ENCODE measurements at places on chromosomes 5 and 9.

GRCh38 chr9:98517761-98518160 is 191.0 kb downstream of the GABBR2 start:
- no peak for DNase-seq

GRCh38 chr5:80516826-80517225 is 28.9 kb downstream of the FAM151B start:
- DNase-seq = no peak

- DNase-seq = no peak
Measured at GRCh38 chr9:82597241-82598203, 465.4 kb downstream of the RASEF start.

DNA sequence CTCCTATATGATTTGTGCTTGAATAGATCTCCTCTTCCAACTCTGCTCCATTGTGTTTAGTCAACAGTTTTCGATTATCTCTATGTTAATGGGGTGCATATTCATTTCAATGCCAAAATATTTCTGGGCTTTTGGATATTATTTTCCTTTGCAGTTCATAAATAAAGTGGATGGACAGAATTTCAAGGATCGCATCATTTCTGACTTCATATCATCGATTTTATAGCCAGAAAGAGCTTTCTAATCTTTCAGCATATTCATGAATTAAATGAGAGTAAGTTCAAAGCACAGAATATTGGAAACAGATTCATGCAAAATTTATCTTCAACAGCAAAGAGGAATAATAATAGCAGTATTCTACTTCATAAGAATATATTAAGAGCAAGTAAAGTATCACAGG is 60.0 kb upstream of the MINAR2 start:
- no peak for DNase-seq

DNA sequence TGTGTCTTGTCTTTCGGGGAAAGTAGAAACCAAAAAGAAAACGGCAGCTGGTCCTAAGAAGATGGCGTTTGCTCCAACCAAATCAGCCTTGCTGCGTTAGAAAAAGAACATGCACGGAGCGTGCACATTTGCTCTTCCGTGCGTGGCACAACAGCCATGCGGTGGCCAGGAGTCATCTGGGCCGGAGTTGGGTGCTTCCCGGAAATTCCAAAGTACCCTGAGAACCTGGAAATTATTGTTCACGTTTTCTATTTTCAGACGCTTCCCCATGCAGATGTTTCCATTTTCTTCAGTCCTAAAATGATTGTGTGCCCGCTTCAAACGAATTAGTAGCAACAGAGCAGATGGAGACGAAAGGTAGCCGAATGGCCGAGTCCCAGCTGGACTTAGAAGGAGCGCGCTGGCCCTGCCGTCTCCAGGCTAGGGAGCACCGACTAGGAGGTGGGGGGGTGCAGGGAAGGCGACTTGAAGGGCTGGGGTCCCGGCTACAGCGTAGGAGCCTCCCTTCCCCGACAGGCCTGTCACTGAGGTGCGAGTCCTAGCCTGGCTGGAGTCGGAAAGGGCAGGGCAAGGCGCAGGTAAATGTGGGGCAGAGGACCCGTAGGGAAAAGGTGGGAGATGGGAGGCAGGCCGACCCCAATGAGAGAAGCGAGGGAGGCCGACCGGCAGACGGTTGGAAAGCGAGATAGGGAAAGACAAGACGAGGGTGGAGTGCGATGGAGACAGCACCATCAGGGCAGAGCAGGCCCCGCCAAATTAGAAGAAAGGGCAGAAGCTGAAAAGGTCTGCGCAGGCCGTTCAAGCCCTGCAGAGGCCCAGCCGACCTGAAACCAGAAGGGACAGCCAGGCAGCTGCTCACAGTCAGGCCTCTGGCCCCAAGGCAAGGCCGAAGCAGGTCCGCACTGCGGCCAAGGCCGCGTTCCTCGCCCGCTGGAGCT is 1.4 kb downstream of the BARX1 start:
- DNase-seq = no peak

- no peak for DNase-seq
Measured at GRCh38 chr9:122389799-122390481, 19.1 kb downstream of the PTGS1 start.

- no peak for DNase-seq
Measured at GRCh38 chr5:37844009-37844408, 4.2 kb upstream of the GDNF start.

- peak; percentile 51 for DNase-seq
Measured at GRCh38 chr5:108749128-108749861, 1.6 kb downstream of the FER start.

- DNase-seq = no peak
Measured at GRCh38 chr5:142529626-142530278, 156.1 kb downstream of the FGF1 start.

- DNase-seq = no peak
Measured at GRCh38 chr5:2756211-2757152, 5.0 kb upstream of the IRX2 start.

DNA sequence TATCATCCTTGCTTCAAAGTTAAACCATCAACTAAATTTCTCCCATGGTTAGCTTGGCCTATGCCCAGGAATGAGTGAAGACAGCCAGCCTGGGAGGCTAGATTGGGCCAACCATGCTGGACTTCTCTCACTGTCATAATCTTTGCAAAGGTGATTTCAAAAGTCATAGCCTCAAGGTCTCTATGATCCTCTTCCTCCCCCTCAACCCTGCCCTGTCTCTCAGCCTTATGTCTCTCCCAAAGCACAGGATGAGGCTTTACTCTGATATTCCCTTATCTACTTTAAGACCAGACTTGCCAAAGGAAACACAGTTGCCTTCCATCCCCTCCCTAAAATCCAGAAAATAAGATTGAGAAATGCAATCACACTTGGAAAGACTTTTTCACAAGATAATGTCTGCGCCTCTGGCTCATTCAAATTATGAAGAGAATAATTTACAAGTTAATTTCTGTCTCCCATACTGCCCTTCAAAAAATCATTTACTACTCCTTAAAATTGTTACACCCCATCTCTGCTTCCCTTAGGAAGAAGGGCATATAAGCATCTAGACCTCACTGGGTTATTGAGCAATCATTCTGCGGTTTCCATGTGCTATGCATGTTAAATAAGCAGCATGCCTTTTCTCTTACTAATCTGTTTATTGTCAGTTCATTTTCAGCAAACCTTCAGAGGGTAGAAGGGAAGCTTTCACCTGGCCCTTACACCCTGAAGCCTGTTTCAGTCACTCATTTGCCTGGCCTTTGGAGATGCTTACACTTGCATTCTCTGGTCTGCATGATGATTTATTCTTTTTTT is 113.8 kb upstream of the ANKRD55 start:
- no peak for DNase-seq

DNA sequence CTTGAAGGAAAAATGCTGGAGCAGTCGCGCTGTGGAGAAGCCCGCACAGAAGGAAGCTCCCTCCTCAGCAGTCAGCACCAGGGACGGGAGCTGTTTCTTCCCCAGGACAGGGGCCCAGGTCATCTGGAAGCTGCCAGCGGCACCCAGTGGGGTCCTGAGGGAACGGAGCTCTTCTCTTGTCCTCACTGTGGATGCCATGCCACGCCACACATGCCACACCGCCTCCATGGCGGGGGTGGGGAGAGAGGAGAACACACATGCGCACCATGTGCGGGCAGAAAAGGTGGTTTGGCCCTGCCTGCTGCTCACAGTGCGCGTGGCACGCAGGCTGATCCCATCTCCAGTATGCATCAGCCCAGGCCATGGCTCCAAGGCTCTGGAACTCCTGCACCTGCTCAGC is 41.7 kb upstream of the ZNF354B start:
- DNase-seq = no peak

DNA sequence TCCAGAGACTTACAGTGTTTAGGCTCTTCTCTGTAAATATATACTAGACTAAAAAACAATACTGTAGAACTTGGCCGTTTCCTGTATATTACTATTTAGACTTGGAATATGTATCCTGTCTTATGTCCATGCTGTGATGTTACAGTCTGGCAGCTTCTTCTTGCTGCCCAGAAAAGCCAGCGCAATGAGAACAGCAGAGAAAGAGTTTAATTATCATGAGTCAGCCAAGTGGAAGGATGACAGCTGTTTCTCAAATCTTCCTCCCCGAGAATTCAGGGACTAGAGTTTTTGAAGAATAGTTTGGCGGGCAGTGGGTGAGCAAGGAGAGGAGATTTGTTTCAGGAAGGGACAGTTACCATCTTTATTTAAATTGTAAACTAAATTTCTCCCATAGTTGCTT is 37.5 kb downstream of the NAA35 start:
- no peak for DNase-seq

GRCh38 chr5:76703707-76704106 is 12.2 kb upstream of the F2R start:
- no peak for DNase-seq

DNA sequence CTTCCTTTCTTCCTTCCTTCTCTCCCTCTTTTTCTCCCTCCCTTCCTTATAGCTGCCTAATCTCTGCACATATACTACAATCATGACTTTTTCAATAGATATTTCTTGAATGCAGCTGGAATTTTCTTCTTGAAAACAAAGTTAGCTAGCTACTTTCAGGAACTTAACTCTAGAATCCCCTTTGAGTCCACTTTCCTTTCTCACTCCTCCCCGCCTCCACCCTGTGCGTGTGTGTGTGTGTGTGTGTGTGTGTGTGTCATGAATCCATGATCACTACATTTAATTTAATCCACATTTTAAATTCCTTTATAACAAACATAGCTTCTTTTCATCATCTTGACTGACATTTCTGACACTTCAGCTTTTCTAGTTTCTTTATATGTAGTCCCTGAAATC is 167.5 kb upstream of the KLF9 start:
- no peak for DNase-seq

- DNase-seq = no peak
Measured at GRCh38 chr5:95704150-95704549, 21.4 kb upstream of the SPATA9 start.

DNA sequence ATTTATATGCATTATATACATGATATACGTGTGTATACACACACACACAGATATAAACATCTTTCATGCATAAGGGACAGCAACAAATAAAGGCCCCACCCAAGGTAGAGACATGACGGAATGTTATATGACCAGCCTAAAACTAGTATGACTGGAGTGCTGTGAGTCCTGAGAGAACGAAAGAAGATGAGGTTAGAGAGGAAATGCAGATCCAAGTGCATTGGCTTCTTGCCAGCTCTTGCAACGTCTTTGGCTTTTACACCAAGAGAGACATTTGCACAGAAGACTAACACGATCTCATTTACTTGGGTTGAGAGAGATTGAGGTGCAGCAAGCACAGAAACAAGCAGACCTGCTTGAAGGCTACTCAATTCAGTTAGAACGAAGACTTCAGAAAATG is 23.0 kb downstream of the CDH10 start:
- DNase-seq = no peak

DNA sequence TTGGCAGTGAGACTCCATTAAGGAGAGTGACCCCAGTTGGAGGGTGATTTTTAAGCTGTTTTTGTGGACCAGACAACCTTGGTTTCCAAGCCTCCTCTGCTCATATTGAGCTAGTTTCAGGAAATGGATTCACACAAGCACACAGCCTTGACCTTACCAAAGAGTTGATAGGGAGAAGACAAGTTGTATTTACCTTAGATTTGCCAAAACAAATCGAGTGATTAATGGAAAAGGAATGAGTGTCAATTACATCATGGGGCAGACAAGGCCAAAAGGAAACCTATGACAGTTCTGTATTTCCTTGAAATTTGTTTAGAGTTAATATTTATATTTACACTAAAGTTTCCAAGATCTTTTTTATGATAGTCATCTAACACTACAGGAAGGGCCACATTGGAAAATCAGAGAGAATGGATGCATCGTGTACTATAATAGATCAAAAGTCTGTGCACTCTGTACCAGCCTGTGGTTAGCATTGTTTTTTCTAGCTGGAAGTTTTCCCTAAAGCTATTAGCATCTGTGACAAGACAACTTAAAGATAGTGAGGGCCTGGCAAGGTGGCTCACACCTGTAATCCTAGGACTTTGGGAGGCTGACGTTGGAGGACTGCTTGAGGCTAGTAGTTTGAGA is 86.0 kb upstream of the FER start:
- DNase-seq = no peak

DNA sequence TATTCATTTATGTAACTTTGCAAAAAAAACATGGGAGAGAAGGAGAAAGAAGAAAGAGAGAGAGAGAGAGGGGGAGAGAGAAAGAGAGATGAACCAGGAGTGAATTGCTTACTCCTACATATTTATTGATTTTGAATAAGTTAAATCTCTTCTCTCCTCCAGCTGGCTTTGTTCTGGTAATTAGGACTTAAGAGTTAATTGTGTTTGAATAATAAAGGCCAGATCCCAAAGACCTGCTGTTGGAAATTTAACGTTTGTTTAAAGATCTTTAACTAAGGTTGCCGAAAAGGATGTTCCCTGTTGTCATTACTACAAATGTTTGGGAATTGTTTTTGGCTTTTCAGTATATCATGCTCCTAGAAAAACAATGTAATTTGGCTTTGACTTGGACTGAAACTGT is 473.0 kb downstream of the TUSC1 start:
- no peak for DNase-seq

DNA sequence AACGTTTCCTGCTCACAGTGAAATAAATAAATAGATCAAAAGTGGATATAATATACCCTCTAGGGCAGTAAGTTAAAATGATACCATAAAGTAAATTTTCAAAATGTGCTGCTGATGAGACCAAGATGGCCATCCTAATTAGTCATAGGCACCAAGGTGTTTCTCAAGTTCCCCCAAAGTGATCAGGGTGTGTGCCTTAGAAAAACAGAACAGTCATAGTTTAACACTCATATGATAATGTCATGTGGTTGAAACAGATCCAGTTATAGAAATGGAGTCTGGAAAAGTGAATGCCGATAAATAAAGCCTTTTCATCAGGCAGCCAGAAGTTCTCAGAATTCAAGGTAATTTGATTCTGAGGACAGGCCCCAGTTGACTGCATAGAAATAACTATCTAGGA is 161.5 kb upstream of the CDKN2B start:
- no peak for DNase-seq

DNA sequence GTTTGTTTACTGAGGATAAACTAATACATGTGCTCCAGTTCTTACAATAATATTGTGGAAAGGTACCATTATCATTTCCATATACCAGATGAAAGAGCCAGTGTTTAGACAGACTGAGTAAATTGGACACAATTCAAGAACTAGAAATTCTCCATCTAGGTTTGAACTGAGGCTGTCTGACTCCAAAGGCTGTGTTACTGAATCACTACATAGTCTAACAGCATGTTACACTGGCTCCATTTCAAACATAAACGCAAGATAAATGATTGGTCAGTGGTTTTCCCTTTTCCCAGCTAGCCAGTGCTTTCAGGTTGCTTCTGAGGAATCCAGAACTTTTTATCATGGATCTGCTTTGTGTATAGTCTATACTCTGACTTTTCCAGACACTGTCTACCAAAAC is 8.1 kb downstream of the SPDL1 start:
- DNase-seq = no peak

Measured in stimulated activated CD4-positive, alpha-beta T cell treated with anti-CD3 and anti-CD28 coated beads, TNF-alpha, amount 100 ng/mL, for 24 hours (primary cell).